ENCODE measurements at places on chromosomes 2 and 18.

GRCh38 chr2:11683966-11684365 lies 14.0 kb upstream of the NTSR2 start:
- DNase-seq = no peak

DNA sequence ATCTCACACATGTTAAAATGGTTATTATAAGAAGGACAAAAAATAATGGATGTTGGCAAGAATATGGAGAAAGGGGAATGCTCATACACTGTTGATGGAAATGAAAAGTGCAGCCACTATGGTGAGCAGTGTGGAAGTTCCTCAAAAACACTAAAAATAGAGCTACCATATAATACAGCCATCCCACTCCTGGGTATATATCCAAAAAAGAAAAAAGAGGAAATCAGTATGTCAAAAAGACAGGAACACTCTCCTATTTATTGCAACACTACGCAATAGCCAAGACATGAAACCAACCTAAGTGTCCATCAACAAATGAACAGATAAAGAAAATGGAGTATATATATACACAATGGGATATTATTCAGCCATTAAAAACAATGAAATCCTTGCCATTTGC lies 642.6 kb downstream of the RNF144A start:
- no peak for DNase-seq

DNA sequence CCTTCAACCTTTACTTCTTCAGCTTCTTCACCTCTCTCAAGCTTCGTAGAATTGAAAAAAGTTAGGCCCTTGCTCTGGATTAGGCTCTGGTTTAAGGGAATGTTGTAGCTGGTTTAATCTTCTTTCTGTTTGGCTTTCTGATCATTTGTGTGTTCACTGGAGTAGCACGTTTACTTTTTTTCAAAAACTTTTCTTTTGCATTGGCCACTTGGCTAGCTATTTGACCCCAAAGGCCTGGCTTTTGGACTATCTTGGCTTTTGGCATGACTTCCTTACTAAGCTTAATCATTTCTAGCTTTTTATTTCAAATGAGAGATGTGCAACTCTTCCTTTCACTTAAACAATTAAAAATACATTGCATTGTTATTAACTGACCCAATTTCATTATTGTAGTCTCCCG lies 1154.8 kb upstream of the ZEB2 start:
- DNase-seq = no peak

DNA sequence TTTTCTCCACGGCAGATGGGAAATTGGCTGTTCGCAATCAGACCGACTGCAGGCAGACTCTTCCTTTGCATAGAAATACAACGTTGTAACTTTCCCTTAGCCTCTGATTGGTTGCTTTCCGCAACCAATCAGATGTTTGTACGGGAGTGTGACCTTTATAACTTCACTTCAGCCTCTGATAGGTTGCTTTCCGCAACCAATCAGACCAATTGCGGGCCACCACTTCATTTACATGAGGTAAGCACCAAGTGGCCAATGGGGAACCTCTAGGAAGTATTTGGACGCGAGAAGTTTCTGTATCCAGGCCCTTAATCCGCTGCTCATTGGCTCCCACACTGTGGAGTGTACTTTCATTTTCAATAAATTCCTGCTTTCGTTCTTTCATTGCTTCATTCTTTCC lies 19.1 kb downstream of the SLC25A12 start:
- no peak for DNase-seq

DNA sequence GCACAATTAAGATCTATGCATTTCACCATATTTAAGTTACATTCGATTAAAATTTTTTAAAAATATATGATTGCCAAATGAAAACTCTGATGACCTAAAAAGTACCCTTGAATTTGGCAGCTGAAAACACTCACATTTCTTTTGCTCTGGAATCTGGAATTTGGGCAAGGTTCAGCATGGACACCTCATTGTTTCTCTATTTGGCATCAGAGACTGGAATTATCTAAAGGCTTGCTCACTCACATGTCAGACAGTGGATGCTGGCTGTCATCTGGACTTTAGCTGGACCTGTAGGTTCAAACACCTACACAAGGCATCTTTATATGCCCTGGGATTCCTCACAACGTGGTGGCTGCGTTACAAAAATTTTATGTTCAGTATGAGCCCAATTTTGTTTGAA lies 16.1 kb downstream of the MBOAT2 start:
- DNase-seq = peak; percentile 65

GRCh38 chr2:30807249-30807648 lies at the start of gene CAPN13:
Gene CAPN13 (minus strand): TSS chr2:30807446. CDS start chr2:30787325, 20,121 bp downstream.
- DNase-seq = no peak

- DNase-seq = peak; percentile 48
Measured at GRCh38 chr2:233021771-233022170, 8.7 kb upstream of the NGEF start.

DNA sequence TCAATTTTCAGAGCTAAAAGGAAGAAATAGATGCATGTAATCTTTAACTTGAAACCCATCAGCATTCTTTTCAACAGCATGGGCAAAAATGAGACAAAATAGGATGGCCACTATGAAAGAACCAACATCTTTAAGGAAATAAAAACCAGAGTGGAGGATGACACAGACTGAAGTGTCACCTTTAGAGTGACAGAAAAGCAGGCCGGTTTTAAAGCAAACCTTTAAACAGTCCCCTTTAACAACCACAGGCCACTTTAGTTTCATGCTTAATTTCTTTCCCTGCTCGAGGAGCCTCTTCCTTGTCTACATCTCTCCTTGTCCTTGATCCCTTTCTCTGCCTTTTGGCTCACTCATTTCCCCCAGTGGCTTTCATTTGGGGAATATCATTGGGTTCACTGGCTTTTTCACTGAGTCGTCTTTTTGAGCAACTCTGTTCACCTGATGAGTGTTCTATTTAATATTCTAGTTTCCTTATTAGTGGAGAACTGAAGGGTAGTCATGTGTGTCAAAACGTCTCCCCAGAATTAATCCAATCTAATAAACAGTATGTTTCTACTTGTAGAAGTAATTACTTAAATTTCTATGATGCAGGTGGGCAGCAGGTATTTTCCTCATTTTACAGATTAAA lies 72.5 kb downstream of the DOCK10 start:
- no peak for DNase-seq

GRCh38 chr2:73779467-73780236 lies at the start of gene DUSP11:
Gene DUSP11 (minus strand): TSS chr2:73780103. CDS start chr2:73779974, 129 bp downstream.
- peak; percentile 93 for DNase-seq

DNA sequence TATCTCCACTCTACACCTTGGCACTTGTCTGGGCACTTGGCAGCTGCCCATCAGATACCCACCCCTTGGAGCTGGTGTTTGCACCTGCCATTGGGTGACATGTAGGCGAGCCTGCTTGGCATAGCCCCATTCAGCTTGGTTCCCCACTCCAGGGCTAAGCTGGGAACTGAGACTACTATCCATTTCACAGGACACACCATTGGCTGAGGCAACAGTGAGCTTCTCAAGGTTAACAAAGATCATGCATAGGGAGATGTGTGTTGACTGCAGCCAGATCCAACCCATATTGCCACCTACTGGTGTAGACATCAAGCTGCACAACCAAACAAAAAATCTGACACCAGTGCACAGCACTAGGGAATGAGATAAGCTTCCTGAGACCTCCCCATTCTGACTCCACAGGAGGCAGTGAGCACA lies 1389.8 kb upstream of the TMEFF2 start:
- DNase-seq = peak; percentile 48

DNA sequence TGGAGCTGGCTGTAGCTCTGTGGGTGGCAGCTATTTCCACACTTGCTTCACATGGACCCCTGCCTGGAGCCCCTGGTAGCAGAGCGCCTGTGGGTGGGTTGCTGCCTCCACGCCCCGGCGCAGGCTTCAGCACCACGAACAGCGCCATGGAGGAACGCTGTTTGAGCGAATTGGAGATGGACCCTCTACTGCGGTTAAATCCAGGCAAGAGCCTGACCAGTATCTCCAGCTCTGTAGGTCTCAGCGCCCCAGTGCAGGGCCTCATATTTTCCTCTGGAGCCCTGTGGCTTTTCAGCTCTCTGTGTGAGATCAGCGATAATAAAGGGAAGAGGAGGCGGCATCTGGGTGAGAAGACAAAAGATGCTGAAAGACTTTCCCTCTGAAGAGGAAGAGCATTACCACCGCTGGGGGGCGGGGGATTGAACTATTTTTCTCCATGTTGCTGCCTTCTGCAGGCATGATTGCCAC lies 12.0 kb downstream of the ONECUT2 start:
- peak; percentile 26 for DNase-seq

- peak; percentile 6 for DNase-seq
Measured at GRCh38 chr2:27211241-27211942, 449 bp upstream of the ATRAID start.

DNA sequence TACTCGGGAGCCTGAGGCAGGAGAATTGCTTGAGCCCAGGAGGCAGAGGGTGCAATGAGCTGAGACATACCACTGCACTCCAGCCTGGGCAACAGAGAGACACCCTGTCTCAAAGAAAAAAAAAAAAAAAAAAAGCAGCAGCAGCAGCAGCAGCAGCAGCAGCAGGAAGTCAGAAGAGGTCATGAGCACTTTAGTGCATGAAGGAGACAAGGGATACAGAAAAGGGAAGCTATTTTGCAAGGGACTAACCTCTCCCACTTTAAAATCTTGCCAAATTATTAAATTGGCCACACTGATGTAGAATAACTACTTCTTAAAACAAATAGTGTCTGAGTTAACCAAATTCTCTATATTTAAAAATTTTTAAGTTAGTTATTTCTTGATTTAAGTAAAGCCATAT lies 113.4 kb upstream of the PDE1A start:
- DNase-seq = no peak

- DNase-seq = no peak
Measured at GRCh38 chr18:59265246-59265973, 7.8 kb downstream of the RAX start.

GRCh38 chr18:58462975-58463374 lies 165.9 kb downstream of the ALPK2 start:
- DNase-seq = no peak

DNA sequence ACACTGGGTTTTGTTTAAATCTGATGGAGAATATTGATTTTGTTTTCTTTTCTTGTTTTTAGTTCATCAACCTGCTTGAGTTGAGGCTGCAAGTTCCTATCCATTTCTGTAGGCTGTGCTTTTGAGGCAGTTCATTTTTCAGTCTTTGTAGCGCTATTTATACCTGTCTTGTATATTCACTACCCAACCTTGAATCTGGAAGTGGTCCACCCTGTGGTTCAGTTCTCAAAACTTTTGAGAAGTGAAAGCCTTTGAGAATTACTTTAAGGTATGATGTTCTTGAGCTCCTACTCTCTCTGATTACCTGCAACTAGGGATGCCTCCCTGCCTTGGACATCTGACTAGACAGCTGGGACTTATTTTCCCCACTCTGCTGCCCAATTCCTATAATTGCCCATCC lies 53.5 kb upstream of the KCNE4 start:
- DNase-seq = no peak

GRCh38 chr2:152867397-152867796 lies 149.0 kb downstream of the ARL6IP6 start:
- no peak for DNase-seq

- DNase-seq = peak; percentile 93
Measured at GRCh38 chr2:231056453-231057416, at the start of gene PSMD1. Gene PSMD1 (plus strand): TSS chr2:231056867. CDS start chr2:231057026, 159 bp downstream.

GRCh38 chr18:36078751-36079529 lies 11.6 kb upstream of the RPRD1A start:
- DNase-seq = peak; percentile 65

- peak; percentile 39 for DNase-seq
Measured at GRCh38 chr2:228318218-228318617, 136.7 kb upstream of the SPHKAP start.

- no peak for DNase-seq
Measured at GRCh38 chr2:45328264-45328870, 282.7 kb downstream of the SRBD1 start.

DNA sequence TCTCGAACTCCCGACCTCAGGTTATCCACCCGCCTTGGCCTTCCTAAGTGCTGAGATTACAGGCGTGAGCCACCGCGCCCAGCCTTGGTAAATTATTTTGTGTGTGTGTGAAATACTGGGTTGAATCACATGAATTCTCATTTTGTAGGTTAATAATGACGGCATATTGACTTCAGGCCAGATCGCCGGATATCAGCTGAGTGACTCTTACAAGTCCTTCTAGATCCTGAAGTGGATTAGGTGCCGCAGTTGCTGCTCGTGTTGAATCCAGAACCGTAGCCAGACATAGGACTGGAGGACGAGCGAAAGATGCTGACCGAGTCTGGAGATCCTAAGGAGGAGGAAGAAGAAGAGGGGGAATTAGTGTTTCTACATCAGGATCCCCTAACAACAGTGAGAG lies 12.2 kb upstream of the KIF3C start:
- DNase-seq = no peak

DNA sequence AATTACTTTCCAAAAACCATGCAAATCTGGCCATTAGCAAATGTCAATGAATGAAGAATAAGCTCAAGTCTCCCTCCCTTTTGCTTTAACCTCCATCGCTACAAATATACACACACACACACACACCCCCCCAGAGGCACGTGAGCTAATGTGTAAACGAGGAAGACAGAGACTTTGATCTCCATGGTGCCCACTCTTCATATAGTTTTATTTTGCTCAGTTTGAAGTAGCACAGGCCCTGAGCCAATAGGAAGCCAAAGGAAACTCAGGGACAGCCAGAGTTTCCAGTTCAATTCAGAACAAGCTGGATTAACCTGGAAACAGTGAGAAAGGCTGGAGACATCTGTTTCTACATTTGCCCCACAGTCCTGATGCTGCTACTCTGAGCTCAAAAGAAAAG lies 248.4 kb upstream of the MEIS1 start:
- DNase-seq = no peak

DNA sequence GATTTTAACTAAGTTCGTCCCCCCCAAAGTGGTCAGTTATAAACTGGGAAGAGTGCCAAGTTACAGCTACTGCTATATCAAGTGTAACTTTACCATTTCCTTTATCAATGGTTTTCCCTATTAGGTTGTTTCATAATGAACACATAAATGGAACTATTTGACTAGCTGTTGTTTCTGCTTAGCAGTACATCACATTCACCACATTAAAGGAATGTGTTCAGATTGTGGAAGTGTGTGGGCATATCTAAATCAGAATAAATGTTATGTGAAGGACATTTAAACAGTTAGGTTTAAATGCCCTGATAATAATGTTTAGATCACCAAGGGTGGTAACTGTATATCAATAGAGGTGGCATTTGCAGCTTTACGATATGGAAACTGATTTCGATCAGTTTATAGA lies 45.1 kb downstream of the SLC9A4 start:
- DNase-seq = no peak

DNA sequence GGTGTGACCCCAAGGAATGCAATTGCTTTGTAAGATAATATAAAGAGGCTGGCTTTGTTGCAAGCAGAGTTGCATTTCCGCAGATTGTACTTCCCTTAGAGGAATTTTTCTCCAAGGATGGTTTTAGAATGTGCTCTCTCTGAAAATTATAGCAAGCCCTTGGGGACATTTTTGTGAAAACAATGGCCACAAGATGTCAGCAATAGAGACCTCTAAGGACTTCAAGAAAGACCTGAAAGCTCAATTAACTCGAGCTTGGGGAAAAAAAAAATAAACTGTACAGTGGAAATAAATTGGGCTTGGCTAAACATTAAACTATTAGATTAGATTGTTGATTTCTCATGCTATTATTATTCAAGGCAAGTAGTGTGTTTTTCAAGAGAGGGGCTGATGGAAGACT lies 81.3 kb upstream of the KYNU start:
- no peak for DNase-seq

GRCh38 chr2:100546469-100546868 lies 16.3 kb upstream of the PDCL3 start:
- no peak for DNase-seq

- DNase-seq = no peak
Measured at GRCh38 chr2:121333834-121334558, 49.0 kb upstream of the TFCP2L1 start.
